ENCODE measurements at places on chromosomes 3 and 15.

GRCh38 chr3:61460636-61461035 is 100.7 kb upstream of the PTPRG start:
- DNase-seq = no peak

GRCh38 chr3:160629491-160629890 is 47.5 kb upstream of the ARL14 start:
- DNase-seq = no peak

DNA sequence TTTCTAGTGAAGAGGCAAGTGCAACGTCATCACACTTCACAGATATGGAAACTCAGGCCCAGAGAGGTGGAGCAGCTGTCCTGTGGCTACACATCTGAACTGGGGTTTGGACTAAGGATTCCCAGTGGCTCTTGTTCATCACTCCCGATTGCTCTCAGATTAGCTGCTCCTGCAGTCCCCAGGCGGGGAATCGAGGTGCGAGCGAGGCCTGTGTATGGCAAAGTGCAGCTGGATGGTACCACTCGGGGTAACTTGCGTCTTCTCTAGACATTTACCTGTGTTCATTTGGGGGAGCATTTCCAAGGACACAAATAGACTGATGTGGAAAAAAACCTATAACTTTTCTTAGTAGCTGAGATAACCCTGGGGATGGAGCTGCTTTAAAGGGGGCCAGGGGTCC is 45.9 kb upstream of the TRPM1 start:
- DNase-seq = no peak

- no peak for DNase-seq
Observed at GRCh38 chr15:58043192-58043903, 22.2 kb downstream of the ALDH1A2 start.

GRCh38 chr3:13772321-13772745 is 107.5 kb downstream of the WNT7A start:
- no peak for DNase-seq

DNA sequence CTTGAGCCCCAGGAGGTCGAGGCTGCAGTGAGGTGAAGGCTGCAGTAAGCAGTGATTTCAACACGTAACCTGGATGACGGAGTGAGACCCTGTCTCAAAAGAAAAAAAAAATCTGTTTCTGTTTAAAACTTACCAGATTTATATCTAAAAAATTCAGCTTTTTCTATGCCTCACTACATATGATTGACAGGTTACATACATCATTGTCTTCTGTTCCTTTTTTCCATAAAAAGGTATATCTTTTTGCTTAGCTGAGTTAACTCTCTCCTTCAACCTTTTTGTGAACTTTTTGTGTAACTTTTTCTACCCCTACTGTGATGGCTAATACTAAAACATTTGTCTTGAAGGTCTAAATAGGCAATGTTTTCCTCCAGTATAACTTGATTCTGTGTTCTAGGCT is 38.6 kb upstream of the SETD2 start:
- no peak for DNase-seq

- no peak for DNase-seq
Observed at GRCh38 chr3:150467381-150467780, 59.3 kb downstream of the TSC22D2 start.

DNA sequence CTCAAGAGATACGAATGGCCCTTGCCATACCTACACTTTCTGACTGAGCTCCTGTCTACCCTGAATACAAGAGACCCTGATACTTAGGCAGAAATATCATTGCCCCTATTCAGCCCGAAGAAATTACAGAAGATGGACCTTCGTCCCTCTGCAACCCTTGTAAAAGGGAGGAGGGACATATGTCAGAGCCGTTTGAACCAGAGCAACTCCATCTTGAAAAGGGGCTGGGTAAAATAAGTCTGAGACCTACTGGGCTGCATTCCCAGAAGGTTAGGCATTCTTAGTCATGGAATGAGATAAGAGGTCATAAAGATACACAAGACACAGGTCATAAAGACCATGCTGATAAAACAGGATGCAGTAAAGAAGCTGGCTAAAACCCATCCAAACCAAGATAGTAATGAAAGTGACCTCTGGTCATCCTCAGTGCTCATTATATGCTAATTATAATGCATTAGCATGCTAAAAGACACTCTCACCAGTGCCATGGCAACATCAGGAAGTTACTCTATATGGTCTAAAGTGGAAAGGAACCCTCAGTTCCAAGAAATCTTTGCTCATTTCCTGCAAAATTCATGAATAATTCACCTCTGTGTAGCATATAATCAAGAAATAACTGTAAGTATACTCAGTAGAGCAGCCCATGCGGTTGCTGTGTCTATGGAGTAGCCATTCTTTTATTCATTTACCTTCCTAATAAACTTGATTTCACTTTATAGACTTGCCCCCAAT is 49.7 kb upstream of the GPD1L start:
- no peak for DNase-seq

DNA sequence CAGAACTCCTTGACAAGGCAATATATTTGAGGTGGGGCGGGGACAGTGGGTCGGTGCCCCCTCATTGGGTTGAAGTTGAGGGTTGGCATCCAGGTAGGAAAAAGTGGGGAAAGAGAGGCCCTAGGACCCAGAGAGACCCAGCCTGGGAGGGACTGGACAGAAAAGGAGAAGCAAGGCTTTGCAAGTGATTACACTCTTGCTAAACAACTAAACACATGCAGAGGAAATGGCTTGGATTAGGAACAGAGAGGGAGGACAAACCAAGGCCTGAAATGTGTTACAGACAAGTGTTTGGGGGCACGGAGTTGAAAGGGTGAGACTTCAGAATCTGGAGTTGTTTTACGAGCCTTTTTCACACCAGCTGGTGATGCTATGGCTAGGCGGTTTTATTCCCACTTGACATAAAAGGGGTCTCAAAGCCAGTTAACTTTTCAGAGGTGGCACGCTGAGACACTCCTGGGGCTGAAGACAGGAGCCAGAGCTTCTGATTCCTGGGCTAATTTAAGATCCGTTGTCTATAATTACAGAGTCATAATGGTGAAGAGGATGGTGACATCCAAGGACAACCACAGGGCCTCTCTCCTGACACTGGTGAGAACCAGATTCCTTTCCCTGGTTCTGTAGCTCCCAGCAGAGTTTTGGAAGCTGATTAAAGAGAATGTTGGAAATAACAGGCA is 7.7 kb upstream of the KCTD6 start:
- no peak for DNase-seq

DNA sequence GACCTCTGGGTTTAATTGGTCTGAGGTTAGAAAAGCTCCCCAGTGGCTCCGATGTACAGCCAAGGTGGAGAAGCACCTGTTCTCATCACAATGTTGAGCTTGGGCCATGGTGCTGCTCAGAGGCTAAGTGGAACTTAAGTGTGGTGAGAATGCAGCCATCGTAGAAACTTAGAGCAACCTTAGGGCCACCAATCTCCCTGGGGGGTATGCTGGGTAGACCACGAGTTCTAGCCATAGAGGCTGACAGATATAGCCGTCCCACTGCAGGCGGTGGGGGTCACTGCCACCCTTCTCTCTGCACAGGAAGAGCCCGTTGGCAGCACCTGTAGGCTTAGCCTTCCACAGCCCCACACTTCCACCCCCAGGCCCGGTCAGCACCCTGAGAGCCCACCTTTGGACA is 38.0 kb downstream of the MGLL start:
- DNase-seq = no peak

- peak; percentile 8 for DNase-seq
Observed at GRCh38 chr15:40226736-40227135, 12.1 kb upstream of the PAK6 start.

DNA sequence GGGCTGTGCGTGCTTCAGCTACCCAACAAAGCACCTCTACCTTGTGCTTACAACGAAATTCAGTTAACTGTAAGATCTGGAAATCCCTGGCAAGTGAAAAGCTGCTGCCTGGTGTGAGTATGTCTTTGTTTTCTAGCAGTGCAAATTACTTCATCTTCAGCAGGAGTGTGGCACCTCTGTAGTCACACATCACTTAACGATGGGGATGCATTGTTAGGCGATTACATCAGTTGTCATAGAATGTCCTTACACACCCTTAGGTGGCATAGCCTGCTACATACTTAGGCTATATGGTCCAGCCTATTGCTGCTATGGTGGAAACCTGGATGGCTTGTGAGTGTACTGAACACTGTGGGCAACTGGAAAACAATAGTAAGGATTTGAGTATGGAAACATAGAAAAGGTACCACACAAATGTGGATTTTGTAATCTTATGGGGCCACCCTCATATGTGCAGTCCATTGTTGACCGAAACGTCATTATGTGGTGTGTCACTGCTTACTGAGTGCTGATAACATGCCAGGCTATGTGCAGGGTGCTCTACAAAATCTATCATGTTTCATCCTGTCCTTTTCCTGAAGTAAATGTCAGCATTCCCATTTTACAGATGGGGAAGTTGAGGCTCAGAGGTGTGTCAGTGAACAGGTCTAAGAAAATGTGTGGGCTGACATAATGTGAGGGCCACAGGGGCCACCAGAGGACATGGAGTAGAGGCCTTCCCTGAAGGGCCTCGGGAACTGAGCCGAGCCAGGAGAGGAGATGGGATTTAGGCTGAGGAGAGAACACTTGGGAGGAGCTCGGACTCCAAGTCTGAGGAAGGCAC is 173.5 kb downstream of the VGLL4 start:
- DNase-seq = no peak

GRCh38 chr15:34206011-34206410 is 3.9 kb downstream of the KATNBL1 start:
- DNase-seq = no peak

DNA sequence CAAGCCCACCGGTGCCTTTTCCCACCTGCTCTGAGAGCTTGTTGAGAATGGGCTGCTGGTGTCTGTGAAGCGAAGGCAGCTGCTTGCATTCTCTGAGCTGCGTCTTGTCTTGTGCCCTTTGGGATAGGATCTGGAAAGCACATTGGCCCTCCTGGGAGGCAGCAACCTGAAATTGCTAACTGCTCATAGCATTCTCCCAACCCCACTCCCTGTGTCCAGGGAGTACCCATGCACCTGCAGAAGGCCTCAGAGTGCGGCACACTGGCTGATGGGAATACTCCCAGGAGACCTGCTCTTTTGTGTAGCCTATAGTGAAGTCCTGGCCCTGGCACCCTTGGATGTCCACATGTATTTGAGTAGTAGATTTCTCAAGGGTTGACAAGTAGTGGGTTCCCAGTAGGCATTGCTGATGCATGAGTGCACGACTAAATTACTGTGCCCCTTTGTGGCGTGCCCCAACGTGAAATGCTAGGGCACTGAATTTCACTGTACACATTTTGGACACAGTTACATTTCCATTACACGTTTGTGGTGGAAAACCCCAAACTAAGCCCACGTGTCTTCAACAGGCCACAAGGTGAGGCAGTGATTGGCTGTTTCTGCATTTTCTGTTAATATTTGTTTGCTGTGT is 3.7 kb downstream of the EPHB1 start:
- no peak for DNase-seq

DNA sequence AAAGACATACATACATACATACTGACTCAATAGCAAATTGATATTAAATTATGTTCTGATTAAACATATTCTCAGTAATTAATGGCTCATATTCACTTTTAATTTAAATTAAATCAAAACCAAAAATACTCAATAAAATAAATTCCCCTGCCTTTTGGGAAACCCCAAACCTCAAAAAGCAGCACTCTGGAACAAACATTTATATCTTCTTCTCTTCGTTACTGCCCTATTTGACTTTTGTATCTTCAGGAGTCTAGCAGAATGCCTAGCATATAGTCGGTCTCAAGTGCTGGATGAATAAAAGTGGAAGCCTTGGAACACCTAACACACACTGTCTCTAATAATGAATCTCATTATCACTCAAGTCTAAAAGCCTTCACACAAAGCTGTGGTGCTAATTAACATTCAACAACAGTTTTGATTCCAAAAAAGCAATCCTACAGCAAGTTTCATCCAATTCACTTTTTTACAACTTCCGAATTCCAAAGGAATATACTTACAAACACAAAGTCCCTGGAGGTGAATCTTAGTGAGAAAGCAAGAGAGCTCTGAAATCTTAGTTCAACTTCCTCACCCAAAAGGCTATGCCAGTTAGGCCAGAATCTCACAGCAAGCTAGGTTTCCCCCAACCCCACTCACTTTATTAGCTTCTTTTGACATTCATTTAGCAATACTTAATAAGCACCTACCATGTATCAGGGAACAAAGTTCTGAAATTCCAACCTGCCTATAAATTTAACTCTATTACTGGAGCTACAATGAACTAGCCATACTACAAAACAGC is 35.0 kb downstream of the GSK3B start:
- no peak for DNase-seq

GRCh38 chr3:179860275-179861107 is 176.2 kb downstream of the PEX5L start:
- no peak for DNase-seq

DNA sequence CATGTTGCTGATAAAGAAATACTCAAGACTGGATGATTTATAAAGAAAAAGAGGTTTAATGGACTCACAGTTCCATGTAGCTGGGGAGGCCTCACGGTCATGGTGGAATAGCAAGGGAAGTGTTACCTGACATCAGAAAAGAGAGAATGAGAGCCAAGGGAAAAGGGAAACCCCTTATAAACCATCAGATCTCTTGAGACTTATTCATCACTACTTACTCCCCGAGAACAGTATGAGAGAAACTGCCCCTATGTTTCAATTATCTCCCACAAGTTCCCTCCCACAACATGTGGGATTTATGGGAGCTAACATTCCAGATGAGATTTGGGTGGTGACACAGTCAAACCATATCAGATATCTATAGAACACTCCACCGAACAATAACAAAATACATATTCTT is 904.6 kb downstream of the PDCD6IP start:
- DNase-seq = no peak

GRCh38 chr3:122151480-122151879 is 32.0 kb upstream of the CASR start:
- DNase-seq = no peak

DNA sequence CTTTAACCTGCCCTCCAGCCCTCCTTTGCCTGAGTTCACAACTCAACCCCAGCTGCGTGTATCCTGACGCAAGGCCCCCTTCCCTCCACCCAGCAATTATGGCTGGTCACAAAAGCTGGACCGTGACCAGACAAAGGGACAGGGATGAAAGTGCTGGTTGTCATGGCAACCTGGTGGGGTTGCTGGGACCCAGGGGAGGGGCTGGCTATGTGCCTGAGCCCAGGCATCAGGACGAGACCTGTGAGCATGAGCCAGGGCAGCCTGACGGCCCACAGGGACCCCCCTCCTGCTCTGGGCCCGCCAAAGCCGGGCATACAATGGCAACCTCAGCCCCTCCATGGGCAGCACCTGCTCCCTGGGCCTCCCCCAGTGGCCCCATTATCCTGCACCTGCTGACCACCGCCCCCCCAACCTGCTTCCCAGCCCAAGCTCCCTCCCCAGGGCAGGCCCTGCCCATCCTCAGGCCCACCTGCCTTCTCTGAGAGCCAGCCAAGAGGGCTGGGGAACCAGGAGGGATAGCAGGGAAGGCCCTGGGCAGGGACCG is 4.5 kb upstream of the DNAH1 start:
- DNase-seq = no peak

- DNase-seq = no peak
Observed at GRCh38 chr3:55549177-55549576, 62.1 kb upstream of the WNT5A start.
